ENCODE measurements at places on chromosomes 12 and 14.

DNA sequence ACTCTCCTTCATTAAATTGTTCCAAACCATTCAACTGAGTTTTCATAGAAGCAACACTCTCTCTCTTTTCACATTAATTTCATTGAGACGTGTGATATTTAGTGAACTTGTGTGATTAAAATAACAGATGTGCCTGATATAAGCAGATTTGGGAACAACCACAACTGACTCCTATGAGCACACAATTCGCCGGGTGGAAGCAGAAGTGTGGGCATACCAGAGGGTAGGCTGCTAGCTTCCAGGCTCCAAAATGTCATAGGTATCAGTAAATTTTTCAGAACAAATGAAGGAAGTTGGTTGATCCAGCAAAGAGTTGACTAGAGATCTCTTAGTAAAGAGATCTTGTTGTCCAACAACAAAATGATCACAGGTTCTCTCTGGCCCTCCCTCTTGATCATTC is 429.7 kb downstream of the DPF3 start:
- no peak for DNase-seq

GRCh38 chr12:58489394-58489793 is 430.9 kb downstream of the LRIG3 start:
- no peak for DNase-seq

GRCh38 chr12:5236022-5236640 is 192.5 kb downstream of the KCNA5 start:
- DNase-seq, result no peak

GRCh38 chr12:94206886-94207285 is 58.5 kb downstream of the PLXNC1 start:
- no peak for DNase-seq

DNA sequence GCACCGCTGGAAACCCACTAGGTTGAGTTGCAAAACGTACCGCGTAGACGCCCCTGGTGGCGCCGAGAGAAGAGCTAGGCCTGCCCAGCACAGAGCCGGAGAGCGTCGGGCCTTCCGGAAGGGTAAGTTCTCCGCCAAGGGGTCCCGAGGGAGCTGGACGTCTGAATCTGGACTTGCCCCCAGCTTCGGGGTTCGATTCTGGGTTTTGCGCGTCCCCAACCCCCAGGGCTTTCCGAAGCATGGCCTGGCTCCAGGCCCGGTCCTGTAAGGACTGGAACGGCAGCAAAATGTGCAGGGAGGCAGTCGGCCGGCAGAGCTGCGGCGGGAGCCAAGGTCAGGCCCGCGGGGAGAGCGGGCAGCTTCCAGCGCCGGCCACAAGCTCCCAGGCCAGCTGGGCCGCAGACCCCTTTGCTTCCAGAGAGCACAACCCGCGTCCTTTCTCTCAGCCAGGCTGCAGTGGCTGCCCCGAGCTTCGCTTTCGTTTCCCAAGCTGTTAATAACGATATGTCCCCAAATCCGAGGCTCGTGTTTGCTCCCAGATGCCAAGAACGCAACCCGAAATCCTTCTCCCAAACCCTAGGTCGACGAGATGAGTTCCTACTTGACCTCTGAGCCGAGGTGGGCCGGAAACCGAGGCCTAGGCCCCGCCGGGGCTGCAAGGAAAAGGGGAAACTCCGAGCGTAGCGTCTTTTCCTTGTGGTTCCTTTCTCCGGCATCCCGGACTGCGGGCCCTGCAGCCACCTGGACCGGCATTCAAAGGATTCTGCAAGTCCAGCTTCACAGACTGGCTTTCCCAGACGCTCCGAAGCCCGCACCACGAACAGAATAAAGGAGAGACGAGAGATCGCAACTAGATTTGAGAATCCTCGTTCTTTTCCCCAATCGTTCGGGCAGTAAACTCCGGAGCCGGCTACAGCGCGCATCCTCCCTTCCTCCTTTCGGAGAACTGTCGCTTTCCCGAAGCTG is 3.2 kb upstream of the TBX5 start:
- DNase-seq, result no peak

DNA sequence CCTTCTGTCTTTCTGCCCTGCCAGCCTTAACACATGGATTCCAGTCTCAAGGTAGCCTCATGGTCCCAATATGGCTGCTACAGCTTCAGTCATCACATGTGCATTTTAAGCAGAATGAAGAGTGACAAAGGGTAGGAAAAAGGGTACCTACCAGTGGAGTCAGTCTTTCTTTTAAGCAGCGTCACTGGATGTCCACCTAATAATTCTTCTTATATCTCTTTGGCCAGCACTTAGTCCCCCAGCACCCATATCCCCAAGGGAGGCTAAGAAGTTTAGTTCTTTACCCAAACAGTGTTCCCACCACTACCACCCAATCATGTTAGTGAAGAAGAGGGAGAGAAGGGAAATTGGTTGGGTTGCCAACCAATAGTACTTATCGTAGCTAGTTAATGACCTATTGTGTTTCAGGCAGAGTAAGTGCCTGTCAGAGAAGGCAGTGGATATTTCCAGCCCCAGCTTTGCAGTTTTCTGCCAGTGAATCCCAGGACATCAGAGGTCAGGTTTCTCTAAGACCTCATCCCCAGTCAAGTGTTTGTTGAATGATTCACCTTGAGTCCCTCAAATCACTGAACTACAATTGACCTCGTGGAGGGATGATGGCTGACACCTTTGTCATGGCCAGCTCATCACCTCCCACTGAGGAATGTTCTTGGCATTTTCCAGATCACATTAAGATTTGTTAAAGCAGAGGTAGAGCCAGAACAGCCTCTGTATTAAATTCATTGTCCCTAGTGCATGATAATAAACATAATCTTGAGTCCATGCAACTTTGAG is 250.9 kb upstream of the CRY1 start:
- no peak for DNase-seq

DNA sequence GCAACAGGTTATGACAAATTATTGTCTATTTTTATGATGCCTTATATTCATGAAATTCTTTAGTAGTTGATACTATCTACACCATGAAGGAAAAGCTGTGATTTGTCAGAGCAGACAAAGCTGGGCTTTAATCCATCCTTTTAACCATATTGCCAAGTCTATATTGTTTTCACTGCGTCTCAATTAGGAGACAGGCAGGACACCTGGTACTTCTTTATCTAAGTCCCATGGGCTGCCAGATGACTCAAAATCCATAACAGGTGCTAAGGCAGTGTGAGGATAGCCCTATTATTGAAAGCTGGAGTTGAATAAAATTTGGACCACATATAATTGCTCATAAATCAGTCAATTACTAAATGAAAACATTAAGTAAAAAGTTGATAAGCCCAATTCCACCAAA is 22.6 kb downstream of the INSM2 start:
- DNase-seq, result no peak

DNA sequence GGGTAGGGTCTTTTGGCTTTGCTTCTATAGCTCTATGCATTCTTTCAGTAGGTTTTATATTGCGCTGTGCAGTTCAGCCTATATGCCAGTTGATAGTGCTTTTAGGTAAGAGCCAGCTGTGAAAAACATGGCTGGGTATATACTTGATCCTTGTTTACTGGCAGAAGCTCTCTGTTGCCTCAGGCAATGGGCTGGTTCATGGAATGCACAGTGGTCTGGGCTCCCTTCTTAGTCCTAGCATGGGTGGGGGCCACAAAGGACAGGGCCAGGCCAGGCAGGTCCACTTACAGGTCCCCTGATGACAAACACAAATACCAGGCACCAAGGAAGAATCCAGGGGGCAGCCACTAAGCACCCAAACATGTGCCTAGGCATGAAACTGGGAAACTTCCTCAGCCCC is 240.7 kb downstream of the SEC23A start:
- DNase-seq, result no peak

DNA sequence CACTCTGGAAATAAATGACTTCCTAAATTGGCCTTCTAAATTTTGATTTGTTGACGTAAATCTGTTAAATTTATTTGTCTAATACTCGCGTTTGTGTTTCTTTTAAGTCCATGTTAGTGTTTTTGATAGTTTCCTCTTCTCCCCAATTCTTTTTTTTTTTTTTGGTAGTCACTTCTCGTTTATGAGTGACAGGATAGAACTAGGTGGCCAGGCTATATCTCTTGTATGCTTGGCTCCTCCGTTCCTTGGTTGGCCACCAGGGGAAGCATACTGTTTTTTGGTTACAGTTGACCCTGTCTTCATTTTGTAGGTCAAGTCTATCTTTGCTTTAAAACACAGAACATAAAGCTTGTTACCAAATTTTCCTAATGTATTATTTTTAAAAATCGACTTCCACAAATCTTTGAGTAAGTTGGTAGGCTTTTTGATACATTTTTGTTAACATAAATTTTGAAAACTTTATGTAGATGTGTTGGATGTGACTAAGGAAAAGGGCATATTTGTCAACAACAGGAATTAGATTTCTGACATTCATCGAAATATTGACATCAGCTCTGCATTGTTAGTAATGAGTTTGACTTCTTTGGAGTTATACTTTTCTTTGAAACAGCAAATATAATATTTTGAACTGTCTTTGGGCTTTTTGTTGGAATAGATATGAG is 2.2 kb downstream of the RCOR1 start:
- peak; percentile 8 for DNase-seq

- no peak for DNase-seq
Observed at GRCh38 chr14:66601932-66602578, 94.1 kb downstream of the GPHN start.

Measured in stimulated activated CD4-positive, alpha-beta T cell treated with anti-CD3 and anti-CD28 coated beads, Interleukin-15, amount 100 ng/mL, for 1 hour (primary cell).